ENCODE measurements at places on chromosomes 12 and 14.

DNA sequence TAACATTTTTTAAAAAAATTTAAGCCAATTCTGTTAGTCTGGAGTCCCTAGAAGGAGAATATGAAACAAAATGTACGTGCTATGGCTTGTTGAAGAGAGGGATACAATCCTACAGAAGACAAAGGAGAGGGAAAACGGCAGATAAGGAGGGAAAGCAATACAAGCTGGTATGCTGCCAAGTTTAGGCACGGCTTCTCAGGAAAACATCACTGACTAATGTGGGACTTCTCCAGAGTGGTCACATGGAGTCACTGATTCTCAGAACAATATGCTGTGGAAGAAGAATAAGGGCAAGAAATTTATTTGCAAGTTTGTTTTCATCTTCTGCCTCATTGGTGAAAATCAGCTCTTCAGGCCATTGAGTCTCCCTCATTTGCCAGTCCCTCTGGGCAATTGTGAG, 22.9 kb upstream of the NR1H4 start:
- peak; percentile 19 for DNase-seq

DNA sequence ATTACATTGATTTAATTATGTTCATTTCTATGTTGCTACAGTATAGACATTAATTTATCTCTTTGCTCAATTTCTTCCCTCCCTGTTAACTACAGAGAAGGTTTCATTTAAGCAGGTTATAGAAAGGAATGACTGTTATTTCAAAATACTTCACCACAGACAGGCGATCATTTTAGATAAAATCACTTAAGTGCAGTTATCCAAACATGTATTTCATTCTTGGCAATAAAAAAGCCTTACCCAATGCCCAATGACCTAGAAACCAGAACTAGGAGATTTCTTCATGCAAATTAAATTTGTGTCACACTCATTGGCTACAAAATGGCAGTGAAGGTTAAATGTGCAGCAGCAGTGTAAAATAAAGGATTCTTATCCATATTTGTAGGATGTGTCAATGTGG, 266.4 kb downstream of the KCNH5 start:
- DNase-seq = no peak

DNA sequence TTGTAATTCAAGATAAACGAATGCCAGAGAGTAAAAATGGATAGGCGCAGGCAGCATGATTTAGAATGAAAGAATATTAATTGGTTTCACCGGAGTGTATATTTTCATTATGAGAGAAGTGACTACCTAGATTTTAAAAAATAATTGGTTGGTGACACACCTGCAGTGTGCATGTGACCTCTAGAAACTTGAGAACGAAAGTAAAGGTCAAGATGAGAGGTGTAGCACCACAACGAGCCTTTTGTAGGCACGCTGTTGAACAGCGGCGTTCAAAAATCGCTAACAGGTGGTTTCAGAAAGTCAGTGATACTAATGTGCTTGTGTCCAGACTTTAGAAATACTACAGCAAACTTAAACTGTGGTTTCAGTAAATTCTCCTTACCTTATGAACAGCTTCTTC, 123.8 kb downstream of the NPAS3 start:
- DNase-seq = no peak

DNA sequence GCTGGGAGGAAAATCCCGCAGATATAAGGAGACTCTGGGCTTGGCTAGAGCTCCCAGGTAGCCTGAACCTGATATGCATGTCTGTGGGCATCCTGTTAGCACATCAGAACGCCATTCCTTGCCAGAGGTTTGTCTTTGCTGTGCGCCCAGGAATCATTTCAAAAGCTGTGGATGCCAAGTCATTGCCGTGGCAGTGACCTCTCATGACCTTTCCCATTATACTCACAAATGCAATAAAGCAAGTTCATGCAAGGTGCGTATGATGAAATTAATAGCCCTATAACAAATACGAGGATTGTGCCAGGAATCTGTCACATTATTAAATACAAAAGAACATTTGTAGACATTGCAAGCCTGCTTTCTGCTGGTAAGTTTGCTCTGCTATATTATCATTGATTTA, 229.1 kb upstream of the PELI2 start:
- peak; percentile 15 for DNase-seq

DNA sequence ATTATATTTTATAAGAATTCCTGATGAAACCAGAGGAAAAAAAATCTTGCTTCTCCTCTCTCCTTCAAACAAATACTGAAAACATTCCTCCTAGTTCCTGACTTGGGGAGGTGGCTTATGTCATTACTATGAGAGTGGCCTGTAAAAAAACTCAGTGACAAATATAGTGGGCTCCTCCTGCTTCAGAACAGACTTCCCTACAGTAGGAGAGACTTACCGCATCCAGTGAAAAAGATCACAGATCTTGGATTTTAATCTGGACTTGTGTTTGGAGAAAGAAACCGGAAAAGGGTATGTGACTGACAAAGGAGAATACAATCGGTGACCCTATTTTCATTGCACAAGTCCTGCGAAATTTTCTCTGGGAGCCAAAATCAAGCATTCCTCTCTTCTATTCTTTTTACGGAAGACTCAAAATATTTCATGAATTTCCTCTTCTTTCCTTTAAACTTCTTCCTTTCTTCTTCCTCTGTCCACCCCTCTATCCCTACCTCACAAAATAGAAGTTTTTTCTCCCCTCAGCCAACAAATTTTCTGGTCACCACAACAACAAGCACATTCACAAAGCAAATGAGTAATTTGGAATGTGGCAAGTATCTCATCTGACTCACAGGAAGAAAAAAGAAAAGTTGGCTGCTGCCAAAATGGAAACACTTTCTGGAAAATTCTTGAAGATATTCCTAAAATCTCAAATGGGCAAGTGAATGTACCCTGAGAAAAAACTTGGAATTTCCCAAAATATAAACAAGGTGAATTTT, 185.1 kb upstream of the CDKN3 start:
- DNase-seq = no peak

GRCh38 chr12:75705749-75706711, 194.6 kb upstream of the KRR1 start:
- peak; percentile 14 for DNase-seq

- DNase-seq = no peak
Observed at GRCh38 chr14:34220921-34221320, 241.1 kb downstream of the SPTSSA start.

- no peak for DNase-seq
Observed at GRCh38 chr12:23039834-23040233, 414.9 kb downstream of the ETNK1 start.

DNA sequence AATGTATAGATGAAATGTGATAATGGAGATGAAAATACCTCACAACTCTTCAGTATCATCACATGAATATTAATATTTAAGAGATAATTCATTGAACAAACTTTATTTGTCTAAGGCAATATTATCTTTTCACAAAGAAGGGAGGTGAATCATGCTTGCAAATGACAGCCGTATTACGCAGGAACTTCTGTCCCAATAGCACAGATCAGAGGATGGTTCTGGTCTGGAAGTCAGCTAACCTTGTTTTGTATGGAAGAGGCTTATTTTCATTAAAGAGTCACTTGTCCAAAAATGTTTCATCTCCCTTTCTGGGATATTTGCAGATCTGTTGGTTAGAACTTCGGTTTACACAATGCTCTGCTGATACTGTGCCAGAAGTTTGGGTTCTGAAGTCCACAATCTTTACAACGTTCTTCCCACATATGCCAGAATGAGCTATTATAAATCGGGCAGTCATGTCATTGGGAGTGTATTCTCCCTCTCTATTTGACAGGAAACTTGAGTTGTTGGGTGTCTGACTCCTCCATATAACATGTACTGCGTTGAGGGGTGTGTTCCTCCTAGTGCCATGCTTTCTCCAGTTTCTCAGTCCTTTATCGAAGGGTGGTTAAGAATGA, 29.8 kb downstream of the YY1 start:
- no peak for DNase-seq

GRCh38 chr12:1660304-1661187, 30.3 kb upstream of the ADIPOR2 start:
- DNase-seq = no peak

- DNase-seq = no peak
Observed at GRCh38 chr14:20612403-20612802, 21.2 kb upstream of the RNASE12 start.

GRCh38 chr12:111175396-111176094, 193.3 kb downstream of the PHETA1 start:
- peak; percentile 61 for DNase-seq

- DNase-seq = no peak
Observed at GRCh38 chr14:74836251-74836960, 39.5 kb downstream of the PROX2 start.

GRCh38 chr14:104820669-104821228, 19.8 kb downstream of the ZBTB42 start:
- DNase-seq = peak; percentile 70

DNA sequence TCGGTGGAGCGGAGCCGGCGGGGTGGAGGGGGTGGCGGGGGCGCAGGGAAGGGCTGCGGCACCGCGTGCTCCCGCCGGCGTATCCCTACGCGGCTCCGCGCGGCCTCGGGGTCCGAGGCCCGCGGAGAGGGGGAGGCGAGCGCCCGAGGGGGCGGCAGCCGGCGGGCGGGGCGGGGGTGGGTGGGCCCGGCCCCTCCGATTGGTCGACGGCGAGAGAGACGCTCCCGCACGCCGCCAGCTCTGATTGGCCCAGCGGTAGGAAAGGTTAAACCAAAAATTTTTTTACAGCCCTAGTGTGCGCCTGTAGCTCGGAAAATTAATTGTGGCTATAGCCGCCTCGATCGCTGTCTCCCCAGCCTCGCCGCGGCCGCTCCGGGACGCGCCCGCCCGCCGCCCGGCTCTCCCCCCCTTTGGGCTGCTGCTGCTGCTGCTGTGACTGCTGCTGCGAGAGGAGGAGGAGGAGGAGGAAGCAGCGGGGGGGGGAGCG, at the start of gene FOXG1:
Gene FOXG1, plus strand, starts transcription at position 319 of the 487 bp plus-strand sequence. CDS start 493 bp downstream, outside the sequence.
- peak; percentile 99 for DNase-seq

DNA sequence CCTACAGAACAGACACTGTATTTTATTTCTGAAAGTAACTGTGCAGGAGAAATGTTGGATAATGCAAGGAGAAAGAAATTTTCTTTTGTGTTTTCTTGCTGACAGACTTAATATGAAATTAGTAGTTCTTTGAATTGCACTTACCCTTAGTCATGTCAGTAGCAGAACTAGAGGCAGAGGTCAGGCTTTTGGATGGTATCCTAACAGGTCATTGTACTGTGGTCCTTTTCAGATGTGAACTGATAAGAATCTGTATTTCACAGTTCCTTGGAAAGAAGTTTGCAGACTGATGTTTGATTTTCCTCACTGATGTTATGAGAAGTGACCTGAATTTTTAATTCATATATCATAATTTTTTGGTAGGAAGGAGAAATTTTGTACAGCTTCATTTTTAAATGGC, 46.0 kb downstream of the VRK1 start:
- DNase-seq = no peak

- DNase-seq = no peak
Observed at GRCh38 chr12:123807670-123808069, 45.6 kb downstream of the DNAH10 start.
